ENCODE measurements at places on chromosomes 1 and 21.

DNA sequence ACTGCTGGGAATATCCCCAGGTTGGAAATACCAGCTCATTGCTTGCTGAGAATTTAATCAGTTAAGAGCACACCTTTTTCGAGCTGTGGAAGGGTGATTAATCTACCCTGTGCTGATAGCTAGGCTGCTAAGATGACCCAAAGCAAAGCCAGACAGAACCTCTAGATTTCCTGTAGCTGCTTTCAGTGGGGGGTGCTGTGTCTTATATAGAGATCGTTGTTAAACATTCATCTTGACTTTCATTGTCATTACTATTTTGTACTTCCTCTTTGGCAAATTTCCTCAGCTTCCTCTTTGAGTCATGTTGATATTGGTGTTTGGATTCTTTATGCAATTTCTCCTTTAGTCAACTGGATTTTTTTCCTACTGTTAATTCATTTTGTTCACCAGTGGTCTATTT, 155.3 kb downstream of the DISC1 start:
- no peak for DNase-seq

DNA sequence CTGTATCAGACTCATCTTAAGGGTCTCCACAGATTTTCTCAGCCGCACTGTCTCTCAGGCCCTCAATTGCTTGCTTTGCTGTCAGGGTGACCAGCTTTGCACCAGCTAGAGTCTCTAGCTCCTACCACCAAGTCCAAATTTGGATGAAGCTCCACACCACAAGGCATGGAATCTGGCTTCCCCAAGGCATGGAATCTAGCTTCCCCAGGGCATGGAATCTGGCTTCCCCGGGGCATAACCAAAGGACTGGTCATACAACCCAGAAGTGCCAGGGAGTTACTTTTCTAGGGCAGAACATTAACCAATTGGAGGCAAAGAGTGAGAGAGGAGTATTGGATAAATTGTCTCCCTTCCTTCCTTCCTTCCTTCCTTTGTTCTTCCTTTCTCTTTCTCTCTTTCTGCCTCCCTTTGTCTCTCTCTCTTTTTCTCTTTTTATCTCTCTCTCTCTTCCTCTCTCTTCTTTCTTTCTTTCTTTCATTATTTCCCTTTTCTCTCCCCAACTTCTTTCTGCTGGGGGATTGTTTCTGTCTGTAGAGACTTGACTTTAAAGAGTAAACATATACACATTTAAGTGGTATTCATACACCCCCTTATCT, 76.9 kb upstream of the HAO2 start:
- DNase-seq: no peak

- no peak for DNase-seq
Observed at GRCh38 chr1:5944843-5945167, 47.4 kb downstream of the NPHP4 start.

DNA sequence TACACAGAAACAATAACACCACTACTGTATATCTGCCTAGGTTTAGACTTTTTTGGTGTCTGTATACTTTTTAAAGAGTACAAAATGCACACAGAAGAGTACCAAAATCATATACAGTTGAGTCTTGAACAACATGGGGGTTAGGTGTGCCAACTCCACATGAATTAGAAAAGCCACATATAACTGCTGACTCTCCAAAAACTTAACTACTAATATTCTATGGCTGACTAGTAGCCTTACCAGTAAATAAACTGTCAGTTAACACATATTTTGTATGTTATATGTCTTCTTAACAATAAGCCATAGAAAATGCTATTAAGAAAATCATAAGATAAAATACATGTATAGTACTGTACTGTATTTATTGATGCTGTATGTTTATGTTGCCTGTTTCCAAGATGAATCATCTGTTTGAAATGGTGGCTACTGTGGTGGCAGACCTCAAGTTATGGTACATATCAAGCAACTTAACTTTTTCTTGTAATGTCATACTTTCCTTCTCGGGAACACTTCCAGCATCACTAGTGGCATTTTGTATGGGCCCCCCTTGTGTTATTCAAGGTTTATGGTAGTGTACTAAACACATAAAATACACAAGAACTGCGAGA, 71.2 kb downstream of the LHX4 start:
- DNase-seq: no peak

- DNase-seq: no peak
Observed at GRCh38 chr1:159561497-159561896, 25.7 kb upstream of the OR10J5 start.

GRCh38 chr21:21018821-21019220, 20.6 kb downstream of the NCAM2 start:
- DNase-seq: no peak

DNA sequence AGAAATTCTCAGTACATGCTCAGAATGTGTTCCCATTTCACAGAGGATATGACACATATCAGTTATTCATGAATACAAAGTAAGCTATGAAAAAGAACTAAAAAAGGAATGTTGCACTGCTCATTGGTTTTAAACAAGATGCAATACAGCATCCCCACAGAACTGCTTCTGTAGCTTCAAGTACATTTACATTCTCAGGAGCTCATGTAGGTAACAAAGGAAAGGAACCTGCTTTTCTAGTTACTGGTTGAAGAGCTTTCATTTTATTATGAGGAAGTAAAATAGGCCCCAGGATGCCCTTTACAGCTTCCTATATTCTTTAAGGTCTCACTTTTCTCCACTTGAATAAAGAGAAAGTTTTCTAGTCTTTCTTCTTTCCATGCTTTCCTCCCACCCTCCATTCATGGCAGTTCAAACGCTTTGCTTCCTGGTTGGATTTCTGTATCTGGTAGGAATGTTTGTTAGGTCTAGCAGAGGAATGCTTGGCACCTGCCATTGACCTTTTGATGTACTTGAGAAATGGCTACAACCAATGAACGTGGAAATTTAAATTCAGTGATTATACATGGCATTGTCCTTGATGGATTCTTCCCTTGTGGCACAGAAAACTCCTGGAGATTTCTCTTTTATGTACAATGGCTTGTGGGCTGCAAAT, 27.1 kb upstream of the KCNK2 start:
- no peak for DNase-seq

DNA sequence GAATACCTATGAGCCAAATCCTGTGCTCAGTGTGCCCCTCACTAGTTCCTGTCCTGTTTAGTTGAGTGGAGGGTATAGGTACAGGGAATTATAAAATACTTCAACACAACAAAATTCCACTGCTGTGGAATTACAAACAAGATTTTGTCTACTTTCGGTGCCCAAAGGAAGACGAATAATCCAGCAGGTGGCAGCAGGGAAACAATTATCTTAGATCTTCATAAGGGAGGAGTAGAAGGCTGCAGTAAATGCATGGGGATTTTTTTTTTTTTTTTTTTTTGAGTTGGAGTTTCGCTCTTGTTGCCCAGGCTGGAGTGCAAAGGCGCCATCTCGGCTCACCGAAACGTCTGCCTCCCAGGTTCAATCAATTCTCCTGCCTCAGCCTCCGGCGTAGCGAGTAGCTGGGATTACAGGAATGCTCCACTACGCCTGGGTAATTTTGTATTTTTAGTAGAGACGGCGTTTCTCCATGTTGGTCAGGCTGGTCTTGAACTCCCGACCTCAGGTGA, 2.0 kb upstream of the PIP5K1A start:
- no peak for DNase-seq

- no peak for DNase-seq
Observed at GRCh38 chr1:66770240-66770639, 18.0 kb downstream of the DYNLT5 start.

GRCh38 chr1:201870397-201870796, 18.3 kb upstream of the SHISA4 start:
- no peak for DNase-seq

DNA sequence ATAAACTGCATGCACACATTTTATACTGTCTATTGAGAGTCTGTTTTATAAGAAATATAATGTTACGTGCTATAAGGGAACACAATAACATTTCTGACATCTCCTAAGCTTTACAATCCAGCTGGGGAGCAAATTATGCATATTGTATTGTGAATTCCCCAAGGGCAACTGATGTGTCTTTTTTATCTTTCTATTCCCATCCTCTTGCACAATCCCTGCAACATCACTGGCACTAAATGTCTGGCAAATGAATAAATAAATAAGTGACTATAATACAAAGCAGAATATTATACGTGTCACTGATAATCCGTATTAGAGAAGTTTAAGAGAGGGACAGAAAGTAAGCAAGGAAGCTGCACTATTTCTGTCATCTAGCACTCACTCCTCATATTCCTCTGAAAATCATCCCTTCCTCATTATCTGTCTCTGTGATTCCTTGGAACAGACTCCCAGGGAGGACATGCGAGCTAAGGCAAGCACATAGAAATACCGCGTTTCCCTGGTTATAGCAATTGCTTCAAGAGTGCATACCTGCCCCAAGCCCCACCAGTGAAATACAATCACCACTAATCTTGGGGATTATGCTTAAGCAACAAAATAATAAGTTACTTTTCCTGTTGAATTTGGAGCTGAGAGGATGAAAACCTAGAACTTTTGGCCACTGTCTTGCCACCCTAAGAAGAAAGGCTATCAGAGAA, 205.4 kb downstream of the SMYD3 start:
- DNase-seq: no peak

DNA sequence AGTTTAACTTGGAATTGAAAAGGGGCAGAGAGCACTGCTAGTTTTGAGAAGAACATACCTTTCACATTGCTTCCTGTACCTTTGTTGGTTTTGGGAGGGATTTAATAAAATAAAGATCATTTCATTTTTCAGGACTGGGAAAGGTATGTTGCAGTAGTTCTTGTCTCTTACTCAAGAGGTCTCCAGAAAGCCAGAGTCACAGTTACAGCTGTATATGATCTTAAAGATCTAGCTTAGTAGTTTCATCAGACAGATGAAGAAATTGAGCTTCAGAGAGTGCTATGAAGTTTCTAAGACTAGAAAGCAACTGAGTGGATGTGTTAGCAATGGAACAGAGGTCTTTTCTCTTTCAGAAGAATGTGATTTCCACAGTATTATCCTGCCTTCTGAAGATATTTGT, 1.0 kb downstream of the OR10K2 start:
- DNase-seq: no peak

GRCh38 chr1:182238421-182238820, 153.2 kb downstream of the GLUL start:
- no peak for DNase-seq

DNA sequence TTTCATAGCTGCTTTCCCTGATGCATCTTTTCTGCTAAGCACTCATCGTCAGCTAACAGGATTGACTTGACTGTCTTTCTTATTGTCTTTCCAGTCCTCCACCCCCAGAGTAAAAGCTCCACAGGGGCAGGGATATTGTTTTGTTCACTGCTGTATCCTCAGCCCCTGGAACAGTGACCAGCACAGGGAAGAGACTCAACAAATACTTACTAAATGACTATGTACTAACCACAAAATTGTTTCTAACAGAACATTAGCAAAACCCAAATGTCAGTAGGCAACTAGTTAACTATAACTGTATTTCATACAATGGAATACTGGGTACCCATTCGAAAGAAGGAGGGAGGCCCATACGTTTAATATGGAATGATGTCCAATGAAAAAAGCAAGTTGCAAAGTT, 53.0 kb downstream of the BCAR3 start:
- DNase-seq: no peak

GRCh38 chr1:17540255-17541001, 930 bp downstream of the ARHGEF10L start:
- DNase-seq: peak; percentile 68

GRCh38 chr21:39373634-39374033, 24.7 kb upstream of the HMGN1 start:
- no peak for DNase-seq

DNA sequence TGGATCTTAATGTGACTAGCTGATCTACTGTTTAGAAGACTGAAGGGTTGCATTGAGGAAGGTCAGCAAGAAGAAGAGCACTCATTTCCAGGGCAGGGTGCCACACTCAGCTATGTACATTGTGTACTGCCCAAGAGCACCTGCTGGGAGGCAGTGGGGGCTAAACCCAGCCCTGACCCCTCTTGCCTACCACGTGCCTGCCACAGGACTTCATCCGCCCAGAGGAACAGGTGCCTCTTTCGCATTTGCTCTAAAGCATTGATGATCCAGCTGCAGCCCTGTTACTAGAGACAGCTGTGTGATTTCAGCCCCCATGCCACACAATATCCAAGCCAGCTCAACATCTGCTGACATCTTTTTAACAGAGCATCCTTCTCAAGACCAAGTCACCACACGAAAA, 341.8 kb downstream of the LMX1A start:
- DNase-seq: no peak

DNA sequence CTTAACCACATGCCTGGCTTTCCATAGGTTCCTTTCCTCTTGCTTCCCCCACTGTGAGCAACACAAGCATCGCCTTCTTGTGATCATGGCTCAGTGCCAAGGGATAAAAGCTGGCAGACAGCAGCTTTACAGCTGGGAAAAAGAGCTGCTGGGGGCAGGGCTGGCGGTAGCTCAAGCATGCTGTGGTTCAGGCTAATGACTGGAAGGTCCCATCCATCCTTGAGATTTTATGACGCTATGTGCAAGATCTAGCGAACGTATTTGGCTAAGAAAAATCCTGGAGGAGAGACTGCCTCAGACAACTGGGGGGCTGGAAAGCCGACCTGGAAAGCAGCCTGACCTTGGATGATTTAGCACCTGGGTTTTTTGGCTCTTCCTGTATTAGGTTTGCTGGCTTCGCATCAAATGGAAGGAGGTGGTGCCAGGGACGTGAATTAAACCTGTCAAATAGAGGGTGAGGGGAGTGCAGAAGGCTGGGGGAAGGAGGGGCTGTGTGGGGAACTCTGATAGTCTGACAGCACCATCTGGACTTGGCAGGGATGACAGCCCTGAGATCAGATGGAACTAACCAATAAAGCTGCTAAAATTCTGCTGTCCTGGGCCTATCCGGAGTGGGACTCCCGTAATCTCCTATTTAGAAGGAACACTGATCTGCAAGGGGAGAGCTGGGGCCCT, 34.8 kb downstream of the ZMYND12 start:
- DNase-seq: peak; percentile 18

- DNase-seq: no peak
Observed at GRCh38 chr1:183730107-183730724, 74.7 kb upstream of the RGL1 start.

DNA sequence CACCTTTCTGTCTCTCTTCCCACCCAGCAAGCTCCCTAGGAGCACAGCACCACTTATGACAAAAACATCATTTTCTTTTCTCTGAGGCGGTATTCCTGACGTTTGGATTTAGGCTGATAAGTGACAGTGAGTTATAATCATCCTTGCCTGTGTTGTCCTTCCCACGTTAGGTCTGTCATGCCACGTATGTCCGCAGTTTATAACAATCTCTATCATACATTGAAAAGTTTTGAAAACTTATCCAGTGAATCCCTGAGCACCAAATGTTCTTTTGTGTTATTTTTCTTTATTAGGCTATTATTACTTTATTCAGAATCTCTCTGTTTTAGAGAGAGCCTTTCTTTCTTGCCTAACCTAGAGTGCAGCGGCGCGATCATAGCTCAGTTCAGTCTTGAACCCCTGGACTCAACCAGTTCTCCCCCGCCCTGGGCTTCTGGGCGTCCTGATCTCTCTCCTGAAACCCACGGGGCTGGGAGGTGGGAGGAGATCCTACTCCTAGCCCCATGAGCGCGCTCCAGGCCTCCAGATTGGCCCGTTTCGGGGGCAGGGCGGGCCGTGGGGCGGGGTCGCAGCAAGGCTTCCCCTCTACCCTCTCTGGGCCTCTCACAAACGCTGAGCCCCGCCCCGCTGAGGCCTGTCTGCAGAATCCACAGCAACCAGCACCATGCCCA, at the start of gene GSTM2:
TSS of gene GSTM2 (plus strand) at position 606 of the 671 bp plus-strand sequence. CDS start at position 665, 59 bp downstream.
- DNase-seq: peak; percentile 94
